ENCODE measurements at places on chromosomes 3 and 15.

DNA sequence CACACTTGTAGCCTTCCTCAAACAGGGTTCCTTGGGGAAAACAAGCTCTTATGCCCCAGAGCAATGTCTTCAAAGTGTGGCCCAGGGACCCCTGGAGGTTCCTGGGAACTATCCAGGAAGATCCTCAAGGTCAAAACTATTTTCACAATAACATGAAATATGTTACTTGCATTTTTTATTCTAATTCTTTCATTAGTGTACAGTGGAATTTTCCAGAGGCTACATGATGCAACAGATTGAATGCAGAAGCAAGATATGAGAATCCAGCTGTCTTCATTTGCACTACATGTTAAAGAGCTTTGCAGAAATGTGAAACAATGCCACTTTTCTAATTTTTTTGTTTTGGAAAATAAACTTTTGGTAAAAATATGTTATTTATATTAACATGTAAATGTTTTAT is 190.9 kb downstream of the SLC9A9 start:
- DNase-seq = no peak

- no peak for DNase-seq
Measured at GRCh38 chr3:32216172-32216783, 22.2 kb upstream of the CMTM8 start.

GRCh38 chr3:120894316-120895057 is 13.5 kb upstream of the STXBP5L start:
- no peak for DNase-seq

DNA sequence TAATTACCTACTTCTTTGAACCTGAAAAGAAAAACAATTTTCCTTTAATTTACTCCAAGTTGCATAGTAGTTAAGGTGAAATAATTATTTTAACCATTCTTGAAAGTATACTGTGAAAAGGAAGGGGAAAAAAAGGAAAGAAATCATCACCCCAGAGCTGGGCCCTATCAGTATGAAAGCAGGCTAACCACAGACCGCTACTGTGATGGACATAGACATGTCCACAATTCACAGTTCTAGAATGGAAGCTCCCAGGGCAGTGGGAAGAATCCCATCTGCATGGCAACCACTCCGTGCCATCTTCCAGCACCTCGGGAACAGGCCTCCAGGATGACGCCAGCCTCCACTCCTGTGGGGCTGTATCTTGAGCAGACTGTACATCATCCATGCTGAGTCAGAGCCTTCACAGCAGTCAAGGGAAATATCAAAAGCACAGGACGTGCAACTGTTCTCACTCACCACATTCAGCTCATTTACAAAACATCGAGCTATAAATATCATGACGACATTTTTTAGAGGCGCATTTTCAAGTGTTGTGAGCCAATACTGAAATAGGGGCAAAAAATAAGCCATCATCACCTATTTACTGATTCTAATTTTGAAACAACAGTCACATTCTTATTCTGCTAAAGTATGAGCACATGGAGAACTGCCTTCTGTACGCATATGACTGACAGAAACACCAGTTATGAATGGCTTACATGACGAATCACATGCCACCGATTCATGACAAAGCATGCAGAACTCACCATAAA is 119.7 kb downstream of the SNRK start:
- DNase-seq = no peak

DNA sequence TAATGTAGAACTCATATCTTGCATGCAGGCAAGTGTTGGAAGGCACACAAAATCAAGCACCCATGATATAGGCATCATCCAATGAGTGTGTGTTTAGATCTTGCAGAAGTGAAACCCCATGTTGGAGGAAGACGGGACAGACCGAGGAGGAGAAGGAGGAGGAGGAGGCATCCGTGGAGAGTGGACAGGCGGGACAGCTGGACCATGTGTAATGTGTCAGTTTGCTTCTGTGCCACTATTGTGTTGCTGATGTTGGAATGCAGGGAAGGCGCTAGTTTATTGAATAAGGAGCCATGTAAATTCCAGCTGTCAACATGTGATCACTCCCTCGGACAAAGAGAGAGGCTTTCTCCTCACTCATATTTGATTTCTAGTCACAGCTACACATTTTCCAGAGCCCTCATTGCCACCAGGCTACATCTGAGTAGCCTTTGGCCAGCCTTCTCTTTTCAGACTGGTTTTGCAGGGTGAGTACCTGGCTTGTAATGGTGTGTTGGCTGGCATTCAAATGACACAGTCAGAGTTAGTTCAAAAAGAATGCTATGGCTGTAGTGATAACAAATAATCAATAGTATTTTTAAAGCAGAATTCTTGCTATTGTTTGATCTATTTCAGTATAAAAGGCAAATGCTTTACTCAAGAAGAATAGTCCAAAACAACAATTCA is 1037.6 kb upstream of the NR2F2 start:
- no peak for DNase-seq

GRCh38 chr3:9497821-9498565 is 55.6 kb downstream of the LHFPL4 start:
- no peak for DNase-seq

- DNase-seq = no peak
Measured at GRCh38 chr3:32954506-32954905, 3.1 kb downstream of the CCR4 start.

DNA sequence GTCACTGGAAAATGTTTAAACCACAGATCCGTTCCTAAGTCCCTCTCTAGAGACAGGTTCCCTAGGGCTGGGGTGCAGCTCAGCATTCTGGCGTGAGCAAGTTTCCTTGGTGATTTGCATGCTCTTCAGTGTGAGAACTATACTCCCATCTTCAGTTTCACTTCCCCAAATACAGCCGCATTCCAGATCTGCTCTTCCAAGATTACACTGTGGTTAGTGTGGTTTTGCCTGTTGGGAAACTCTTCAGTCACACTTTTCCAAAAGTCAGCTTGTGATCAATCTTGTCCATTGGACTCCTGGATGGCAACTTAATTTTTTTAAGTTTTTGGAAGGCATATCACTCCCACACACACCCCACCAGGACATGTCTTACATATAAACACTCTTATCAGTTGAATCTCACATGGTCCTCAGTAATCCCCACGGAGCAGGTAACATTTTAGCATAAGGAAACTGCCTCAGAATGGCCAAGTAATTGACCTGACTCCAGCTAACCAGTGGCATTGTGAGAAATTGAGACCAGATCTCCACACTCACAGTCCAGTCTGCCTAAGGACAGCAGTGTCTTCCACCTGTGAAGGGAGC is 33.5 kb upstream of the PTPN23 start:
- no peak for DNase-seq

DNA sequence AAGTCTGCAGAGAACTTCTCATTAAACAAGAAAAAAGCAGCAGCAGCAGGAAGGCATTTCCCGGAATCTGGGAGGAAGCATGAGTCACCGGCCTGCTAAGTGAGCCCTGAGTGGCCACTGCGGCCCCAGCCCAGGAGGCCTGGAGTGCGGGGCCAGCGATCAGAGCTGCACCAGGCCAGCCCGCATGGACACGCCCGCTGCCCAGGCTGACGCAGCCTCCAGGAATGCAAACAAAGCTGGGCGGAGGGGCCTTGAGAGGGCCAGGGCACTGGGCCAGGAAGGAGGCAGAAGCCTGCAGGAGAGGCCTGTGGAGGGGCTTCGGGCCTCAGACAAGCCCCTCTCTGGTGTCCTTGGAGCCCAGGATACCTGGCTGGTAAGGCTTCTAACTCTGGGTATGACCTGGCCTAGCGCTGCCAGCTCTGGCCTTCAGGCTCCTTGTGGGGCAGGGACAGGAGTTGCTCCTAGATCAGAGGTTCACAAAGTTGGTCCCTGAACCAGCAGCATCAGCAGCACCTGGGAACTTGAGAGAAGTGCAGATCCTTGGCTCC is 101.2 kb downstream of the SMAD6 start:
- no peak for DNase-seq

GRCh38 chr15:92667287-92667904 is 11.8 kb upstream of the FAM174B start:
- DNase-seq = no peak

GRCh38 chr15:64093627-64094417 is at the start of gene CIAO2A:
Gene CIAO2A, minus strand, starts transcription at chr15:64093838. Its CDS starts 70 bp downstream, at chr15:64093768.
- DNase-seq = peak; percentile 86

DNA sequence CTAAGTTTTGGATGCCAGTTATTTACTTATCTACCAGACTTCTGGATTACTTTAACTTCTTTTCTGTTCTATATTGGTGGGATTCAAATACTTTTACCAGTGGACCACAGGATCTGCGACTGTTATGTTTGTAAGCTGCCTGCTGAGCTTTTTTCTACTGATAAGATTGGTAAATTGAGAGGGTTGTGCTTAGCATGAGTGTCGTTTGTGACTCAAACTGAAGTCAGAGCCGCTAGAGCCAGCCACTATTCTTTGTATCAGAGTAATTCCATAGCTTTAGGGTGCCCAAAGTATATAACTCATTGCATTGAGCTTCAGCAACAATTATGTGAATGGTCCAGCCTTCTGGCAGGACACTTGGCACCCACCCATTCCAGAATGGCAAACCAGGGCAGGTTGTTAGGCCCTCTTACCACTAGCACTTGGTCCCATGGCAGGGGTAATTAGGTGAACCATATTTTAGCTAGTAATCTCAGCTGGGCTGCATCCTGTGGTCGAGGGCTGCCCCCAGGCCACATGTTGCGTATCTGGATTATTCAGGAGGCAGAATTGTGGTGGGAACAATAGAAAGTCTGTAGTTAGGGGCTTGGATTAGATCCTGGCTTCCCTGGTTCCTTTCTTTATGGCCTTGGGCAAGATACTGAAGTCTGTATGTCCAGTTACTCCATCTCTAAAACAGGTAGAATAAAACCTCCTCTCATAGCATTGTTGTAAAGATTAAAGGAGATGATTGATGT is 6.0 kb downstream of the PLCL2 start:
- DNase-seq = no peak

GRCh38 chr15:89642106-89642505 is 13.2 kb downstream of the KIF7 start:
- no peak for DNase-seq

DNA sequence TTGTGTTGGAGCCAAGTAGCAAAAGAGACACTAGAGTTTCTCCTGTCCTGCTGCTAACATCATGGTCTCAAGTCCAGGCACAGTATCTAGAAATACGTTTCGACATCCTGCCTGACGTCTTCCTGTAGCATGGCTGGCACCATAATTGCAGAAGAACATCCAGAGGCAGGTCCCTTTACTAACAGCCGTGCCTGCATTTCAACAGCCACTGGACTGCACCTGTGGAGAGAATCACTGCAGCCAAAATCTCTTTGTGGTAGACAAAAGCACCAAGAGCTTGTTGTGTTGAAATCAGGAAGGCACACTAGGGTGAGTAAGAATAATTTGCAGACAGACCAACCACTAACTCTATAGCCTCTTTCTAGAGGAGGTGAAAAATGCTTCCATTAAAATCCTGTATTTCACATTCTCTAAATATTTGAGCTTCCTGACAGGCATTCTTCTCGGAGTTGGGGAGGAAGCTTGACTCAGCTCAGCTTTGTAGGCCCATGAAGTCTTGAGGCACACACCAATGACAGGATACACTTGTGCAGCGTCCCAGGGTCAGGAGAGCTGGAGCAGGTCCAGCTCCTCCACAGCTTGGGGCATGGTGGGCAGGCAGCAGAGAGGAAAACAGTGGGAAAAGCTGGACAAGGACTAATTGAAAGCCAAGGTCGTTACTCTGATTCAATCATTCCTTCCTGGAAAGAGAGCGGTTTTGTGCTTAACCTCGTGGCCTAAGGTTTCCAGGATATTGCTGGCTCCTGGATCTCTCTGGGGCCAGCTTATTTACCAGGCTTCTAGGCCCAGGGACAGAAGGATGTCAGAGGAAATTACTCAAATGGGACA is 244.9 kb downstream of the FAM43A start:
- no peak for DNase-seq

DNA sequence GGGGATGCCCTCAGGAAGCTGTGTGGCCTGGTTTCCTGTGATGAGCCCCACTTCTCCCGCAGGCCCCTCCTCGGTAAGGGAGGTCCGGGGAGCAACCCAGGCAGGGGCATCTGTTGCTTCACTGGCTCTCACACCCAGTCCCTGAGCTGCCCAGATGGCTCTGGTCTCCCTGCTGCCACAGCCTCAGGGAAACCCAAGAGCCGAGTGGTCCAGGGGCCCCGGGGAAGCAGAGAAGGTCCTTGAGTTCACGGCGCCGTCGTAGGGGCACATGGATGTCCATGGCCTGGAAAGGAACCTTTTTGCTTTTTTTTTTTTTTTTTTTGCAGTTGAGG is 13.3 kb upstream of the LRRC15 start:
- no peak for DNase-seq

DNA sequence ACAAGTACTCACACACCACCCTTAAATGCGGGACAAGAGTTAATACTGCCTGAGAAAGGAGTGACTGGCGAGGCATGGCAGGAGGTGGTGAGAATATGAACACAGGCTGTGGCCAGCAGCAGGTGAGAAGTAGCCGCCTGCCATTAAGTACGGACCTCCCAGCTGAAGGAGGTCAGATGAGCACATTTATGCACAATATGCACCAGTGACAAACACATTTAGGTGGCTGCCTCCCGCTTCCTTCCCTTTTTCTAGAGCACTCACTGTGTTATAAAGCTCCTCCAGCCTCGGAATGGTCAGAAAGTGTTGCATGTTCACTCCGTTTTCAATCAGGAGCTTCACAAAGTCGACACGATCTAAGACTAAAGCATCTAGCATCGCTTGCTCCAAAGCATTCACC is 52.4 kb downstream of the TRPM1 start:
- no peak for DNase-seq

- no peak for DNase-seq
Measured at GRCh38 chr3:127588806-127589577, 1.5 kb downstream of the TPRA1 start.

DNA sequence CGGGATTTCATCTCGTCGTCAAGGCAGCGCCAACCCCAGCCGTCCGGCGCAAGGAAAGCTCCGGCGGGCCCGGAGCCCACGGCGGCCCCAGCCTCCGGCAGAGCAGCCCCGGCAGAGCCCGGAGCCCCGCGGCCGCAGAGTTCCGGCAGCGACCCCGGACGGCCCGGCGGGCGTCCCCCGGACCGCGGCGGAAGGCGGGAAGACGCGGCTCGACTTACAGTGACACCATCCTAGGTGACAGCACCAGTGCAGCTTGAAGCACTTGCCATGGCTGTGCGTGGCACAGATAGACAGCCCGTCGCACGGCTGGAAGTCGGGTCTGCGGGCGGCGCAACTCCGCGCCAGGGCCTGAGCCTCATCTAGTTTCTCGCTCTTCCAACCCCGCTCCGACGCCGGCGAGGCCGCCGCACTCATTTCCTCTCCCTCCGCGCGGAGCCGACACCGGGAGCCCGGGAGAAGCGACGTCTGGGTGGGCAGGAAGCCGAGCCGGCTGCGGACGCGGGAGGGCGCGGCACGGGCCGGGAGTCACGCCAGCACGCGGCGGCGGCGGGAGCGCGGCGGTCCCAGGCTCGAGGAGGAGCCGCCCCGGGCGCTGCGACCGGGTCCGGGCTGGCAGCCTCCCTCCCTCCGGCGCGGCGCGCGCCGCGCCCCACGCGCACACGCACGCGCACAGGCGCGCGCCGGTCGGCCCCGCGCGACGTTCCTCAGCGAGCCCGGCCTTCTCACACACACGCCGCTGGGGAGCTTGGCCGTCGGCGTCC is at the start of gene C3orf70:
Gene C3orf70 (minus strand): TSS at position 651 of the 761 bp plus-strand sequence. CDS start 237 bp downstream, at position 414.
- peak; percentile 6 for DNase-seq

DNA sequence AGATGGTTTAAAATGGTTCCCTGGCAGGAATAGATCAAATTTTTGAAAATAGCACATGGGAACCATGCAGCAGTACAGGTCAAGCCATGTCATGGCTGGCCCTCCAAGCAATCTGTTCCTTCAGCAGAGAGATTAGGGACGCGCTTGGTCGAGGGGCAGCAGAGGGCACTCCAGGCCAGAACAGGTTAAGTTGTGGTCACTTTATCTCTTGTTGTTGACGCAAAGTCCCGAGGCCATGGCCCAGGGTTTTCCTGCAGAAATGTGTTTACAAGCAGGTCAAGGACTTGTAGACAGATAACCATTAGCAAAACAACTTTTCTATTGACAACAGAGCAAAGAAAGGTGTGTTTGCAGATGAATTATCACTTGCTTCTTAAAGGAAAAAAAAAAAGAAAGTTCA is 570.0 kb upstream of the NR2F2 start:
- DNase-seq = no peak
